ENCODE measurements at places on chromosomes 5 and 9. TPM values are rescaled to one million over a fixed set of nuclear protein-coding genes. Genes with fewer than 3 reads are reported as not detected.
A peak's percentile ranks its signal among the peaks of the same experiment; 100 is the strongest.

- DNase-seq, result no peak
Measured at GRCh38 chr9:38074441-38074961, 5.5 kb upstream of the SHB start.

DNA sequence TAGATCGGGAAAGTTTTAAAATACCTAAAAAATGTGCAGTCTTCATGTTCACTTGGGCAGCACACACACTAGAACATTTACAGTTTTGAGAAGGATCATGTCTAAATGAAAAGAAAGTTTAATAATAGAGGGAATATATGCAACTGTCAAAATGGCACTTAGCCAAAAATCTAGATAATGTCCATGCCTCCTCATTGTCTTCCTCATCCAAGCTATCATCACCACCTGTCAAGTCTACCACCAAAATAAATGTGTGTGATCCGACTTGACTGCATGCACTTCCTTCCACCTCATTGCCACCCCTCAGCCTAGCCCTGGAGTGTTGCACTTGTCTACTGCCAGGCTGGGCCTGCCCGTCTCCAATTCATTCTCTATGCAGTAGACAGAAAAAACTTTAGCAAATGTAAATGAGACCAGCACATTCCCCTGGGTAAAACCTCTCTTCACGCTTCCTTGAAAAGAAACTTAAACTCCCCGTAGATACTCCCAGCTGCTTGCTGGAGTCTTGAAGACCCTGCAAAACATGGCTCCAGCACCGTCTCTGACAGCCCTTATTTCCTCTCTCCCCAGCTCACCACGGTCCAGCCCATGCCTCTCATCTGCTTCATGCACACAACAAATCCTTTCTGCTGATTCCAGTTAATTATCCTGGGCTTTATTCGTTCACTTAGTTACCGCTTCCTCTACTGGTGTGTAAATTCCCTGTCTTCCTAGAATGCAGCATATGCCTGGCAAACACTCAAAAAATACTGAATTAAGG is 66.9 kb downstream of the FANCC start:
- no peak for DNase-seq

Gene SLC6A3
- total RNA-seq, result 0.53 TPM

- peak; percentile 75 for DNase-seq
Measured at GRCh38 chr9:137286975-137287383, 9.5 kb downstream of the TOR4A start.

- no peak for DNase-seq
Measured at GRCh38 chr9:130860458-130861316, 25.6 kb downstream of the ABL1 start.

DNA sequence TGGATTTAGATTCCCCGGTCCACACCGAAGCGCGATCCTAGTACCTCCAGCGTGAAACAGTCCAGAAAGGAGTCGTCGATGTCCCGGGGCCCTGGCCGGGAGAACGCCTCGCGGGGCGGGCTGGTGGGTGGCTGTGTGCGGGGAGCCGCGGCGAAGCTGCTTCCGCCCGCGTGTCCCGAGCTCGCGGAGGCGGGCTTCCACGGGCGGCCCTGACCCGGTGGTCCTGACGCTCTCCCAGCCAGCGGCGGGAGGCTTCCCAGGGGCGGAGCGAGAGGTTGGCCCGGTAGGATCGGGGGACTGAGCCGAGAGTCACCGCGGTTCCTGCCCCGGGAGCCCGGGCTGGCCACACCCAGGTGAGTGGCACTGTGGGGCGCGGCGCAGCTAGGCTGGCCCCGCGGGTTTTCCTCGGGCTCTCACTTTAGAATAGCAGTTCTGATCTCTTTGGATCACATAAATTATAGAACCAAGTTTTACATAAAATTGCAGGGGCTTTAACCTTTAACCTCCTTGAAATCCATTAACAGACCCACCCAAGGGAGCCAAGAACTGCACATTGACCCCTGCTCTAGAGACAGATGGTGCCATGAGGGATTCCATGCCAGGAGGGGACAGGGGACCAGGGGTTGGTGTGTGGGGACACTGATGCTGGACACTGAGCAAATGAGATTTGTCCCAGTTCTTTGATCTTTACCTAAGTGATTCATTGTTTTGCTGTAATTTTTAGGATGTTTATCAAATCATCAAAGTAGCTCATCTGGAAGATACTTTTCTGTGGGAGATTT is 29.2 kb upstream of the IL31RA start:
- peak; percentile 59 for DNase-seq

- no peak for DNase-seq
Measured at GRCh38 chr9:87395804-87396479, 101.7 kb upstream of the DAPK1 start.

DNA sequence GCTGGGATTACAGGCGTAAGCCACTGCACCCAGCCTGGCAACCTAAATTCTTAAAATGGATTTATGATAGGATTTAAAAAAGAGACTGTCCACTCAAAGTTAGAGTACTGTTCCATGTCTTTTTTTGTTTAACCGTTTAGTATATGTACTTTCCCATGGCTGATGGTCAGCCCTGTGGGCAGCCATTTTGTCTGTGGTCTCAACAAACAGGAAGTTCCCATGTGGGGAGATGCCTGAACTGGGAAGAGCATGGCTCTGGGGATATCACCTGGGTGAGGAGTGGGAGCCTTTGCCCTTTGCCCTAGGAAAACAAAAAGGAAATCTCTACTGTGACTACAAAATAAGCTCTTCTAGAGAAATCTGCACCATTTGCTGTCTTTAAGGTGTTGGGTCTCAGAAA is 27.5 kb upstream of the GNPDA1 start:
- DNase-seq, result no peak

- no peak for DNase-seq
Measured at GRCh38 chr5:39148983-39149534, 70.3 kb downstream of the FYB1 start.

Gene RFX3
- total RNA-seq, result 17.5 TPM

GRCh38 chr5:159511570-159511969 is 181.3 kb upstream of the IL12B start:
- DNase-seq, result no peak

GRCh38 chr5:76601470-76601869 is 21.7 kb downstream of the F2RL2 start:
- no peak for DNase-seq

DNA sequence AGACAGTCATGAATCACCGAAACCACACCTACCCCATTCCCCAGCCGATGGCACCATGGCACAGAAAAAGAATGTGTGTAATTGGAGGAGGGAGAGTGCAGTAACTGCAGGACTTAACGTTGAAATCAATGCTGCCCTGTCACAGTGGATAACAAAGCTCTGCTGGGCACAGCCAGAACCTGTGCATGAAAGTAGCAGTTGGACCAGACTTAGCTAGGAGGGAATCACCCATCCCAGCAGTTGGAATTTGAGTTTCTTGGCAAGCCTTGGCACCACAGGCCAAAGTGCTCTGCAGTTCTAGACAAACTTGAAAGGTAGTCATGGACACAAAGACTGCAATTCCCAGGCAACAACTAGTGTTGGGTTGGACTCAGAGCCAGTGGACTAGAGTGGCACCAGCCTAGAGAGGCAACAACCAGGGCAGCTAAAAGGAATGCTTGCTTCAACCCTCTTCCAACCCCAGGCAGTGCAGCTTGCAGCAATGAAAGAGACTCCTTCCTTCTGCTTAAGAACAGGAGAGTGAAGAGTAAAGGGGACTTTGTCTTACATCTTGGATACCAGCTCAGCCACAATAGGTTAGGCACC is 19.1 kb downstream of the TMEM232 start:
- DNase-seq, result no peak

- no peak for DNase-seq
Measured at GRCh38 chr5:178221282-178221681, 11.3 kb downstream of the PHYKPL start.

Gene SH2D3C
- total RNA-seq, result 5.4 TPM

GRCh38 chr5:77015938-77016569 is 14.2 kb upstream of the AGGF1 start:
- no peak for DNase-seq

Gene BARX1
- 9.0 TPM for total RNA-seq

DNA sequence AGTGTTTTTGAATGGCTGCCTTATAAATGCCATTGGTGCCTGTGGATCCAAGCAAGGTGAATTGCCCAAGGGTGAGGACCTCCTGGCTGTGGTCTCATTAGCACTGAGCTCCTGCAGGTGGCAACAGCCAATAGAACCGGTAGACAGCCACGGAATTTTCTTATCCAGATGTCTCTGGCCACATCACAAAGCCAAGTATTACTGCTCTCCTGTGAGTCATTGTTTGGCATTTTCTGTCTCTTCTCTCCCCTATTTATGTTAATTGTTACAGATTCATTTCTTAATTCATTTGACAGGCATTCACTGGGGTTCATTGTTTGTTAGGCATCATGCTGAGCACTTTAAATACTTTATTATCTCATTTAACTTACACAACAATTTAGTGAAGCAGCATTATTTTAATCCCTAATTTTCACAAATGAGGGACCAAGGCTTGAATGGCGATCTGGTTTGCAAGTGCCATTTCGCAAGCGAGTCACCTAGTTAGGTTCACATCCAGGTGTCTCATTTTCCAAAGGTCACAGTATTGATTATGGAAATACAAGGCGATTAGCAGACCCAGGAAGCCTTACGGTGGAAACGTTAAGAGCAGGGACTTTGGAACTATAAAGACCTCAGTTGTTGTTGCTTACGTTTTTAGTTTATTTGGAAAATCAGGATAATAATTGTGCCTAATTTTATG is 58.2 kb upstream of the DPYSL3 start:
- DNase-seq, result peak; percentile 48

DNA sequence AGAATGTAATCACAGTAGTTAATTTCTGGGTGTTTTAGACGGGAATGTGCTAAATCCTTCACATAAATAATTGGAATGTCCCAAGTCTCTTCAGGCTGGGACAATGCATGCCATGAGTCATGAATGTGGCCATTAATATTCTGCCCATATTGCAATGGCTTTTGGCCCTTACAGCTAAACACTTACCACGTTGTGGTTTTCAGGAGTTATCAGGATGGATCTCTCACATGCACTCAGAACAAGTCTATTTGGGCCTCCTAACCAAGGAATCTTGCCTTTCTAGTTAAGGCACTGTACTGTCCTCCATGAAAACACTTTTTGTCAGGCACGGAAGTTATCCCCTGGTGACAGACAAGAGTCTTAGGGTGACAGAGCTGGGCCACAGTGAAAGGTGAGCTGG is 32.7 kb downstream of the PKD2L2 start:
- no peak for DNase-seq

DNA sequence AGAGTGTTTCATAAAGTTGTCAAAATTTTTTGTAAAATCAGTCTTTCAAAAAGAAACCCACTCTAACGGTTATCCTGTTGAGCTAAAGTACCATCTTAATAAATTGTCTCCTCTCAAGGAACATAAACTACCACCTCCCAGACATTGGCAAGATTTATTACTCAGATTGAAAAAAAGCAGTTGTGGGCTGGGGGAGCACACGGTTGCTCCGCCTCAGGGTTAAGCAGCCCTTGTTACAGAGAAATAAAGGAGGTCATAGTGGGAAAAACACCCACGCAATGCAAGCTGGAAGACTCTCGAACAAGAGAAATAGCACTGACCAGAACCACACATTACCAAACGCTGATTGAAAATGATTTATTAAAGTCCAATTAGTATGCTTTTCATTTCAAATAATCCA is 165.3 kb downstream of the LPAR1 start:
- DNase-seq, result no peak

- no peak for DNase-seq
Measured at GRCh38 chr5:2335125-2335732, 416.2 kb downstream of the IRX2 start.

- no peak for DNase-seq
Measured at GRCh38 chr9:72743836-72744235, 209.0 kb downstream of the ALDH1A1 start.

DNA sequence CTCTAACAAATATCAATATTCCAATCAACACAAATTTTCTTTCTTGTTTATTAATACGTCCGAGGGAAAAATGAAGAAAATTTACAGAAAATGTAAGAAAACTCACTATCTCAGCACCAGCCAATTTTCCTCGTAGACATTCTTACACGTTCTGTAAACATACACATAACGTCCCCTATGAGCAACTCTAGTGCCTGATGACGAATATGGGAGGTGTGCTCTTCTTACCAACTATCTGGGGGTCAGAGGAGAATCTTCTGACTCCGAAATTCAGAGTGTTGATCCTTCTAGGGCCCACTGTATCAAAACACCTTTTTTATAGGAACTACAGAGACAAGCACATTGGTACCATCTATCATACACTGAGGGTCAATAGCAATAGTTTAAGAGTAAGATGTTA is 198.7 kb downstream of the GAPVD1 start:
- no peak for DNase-seq

Gene IFNB1
- total RNA-seq, result not detected

Gene ANXA1
- total RNA-seq, result 1.7 TPM

Gene ARAP3
- total RNA-seq, result 51.2 TPM

- DNase-seq, result no peak
Measured at GRCh38 chr5:146009020-146009419, 72.6 kb downstream of the SH3RF2 start.

- no peak for DNase-seq
Measured at GRCh38 chr5:73229271-73229670, 56.3 kb downstream of the TMEM174 start.

Gene GAS1
- 5.0 TPM for total RNA-seq

Gene STOML2
- 210 TPM for total RNA-seq

DNA sequence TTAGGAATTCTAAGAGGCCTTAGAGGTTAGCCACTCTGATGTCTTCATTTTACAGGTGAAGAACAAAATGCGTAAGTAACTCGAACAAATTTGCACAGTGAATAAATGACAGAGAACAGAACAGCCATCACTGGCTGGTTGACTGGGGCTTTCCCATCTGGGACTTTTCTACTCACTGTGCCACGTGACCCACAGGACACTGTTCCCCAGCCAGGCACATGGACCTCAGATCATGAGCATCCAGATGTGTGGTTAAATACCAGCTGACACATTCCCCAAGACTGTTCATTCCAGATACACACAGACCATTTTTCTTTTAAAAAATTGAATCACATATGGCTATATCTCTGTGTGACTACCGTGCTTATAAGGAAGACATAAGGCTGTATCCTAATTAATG is 25.8 kb upstream of the MED10 start:
- DNase-seq, result no peak

Gene COL15A1
- 0.44 TPM for total RNA-seq

DNA sequence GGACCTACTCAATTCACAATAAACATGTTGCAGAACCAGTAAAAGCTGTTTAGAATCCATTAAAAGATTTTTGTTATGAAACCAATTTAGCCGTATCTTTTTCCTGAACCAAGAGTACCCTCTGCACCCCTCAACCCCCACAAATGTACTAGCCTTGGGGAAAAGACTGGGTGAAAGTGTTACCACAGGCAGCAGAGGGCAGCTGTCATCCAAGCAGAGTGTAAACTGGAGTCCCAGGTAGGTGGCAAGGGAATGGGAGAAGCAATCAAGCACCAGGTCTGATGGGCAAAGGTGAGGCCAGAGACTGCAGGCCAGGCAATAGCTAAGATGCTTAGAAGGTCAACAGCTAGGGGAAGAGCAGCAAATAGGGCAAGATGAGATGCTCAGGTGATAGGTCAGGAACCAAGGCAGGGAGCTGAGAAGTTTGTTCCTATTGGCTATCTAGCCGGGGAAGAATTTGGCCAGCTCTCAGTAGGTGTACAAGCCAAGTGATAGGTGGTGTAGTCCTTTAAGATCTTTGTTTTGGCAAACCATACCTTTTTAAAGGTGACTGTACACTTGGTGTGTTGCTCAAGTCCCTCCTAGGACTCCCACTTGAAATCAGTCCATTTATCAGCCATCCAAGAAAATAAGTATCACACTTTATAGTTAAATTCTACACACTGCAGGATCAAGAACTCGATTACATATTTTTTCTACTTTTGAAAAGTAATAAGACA is 77.8 kb upstream of the CCDC112 start:
- DNase-seq, result no peak

GRCh38 chr9:92494856-92495255 is 12.6 kb upstream of the ASPN start:
- DNase-seq, result no peak

Gene SPEF2
- 0.15 TPM for total RNA-seq

Gene AMBP
- total RNA-seq, result 3.3 TPM
